Stimulated activated CD8-positive, alpha-beta memory T cell treated with anti-CD3 and anti-CD28 coated beads, Interleukin-4, amount 100 ng/mL, for 1 hour (primary cell): ENCODE measurements at places on chromosomes 6 and 20.
A peak's percentile ranks its signal among the peaks of the same experiment; 100 is the strongest.

DNA sequence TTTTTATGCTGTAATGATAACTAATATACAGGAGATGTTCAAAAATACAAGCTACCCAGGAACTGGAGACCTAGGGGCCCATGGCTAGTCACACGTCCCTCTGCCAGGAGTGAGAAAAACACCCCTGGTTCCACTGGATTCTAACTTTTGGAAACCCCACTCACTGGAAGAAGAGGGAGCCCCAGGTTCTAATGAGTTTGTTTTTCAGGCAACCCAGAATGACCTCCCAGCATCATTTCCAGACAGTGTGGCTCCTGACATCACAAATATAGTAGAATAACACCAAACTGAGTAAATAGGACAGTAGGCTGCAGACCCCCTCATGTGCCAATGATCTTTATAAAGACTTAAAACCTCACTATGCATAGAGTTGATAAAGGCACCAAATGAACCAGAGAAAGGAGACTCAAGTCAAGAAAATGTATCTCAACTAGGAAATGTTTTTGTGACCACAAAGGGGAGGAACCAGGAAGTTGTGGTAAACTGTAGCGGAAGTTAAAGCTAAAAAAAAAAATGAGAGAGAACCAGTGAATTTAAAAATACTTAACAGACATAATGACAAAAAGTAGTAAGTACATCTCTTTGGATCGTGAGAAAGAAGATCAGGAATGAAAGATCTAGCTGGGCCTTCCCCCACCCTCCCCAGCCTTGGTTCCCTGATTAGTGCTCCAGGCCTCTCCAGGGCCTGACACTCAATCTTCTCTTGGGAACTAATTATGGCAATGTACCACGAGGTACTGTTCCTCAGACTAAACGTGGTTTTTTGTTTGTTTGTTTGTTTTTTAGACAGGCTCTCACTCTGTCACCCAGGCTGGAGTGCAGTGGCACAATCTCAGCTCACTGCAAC lies 19.8 kb downstream of the HLA-E start:
- no peak for DNase-seq

DNA sequence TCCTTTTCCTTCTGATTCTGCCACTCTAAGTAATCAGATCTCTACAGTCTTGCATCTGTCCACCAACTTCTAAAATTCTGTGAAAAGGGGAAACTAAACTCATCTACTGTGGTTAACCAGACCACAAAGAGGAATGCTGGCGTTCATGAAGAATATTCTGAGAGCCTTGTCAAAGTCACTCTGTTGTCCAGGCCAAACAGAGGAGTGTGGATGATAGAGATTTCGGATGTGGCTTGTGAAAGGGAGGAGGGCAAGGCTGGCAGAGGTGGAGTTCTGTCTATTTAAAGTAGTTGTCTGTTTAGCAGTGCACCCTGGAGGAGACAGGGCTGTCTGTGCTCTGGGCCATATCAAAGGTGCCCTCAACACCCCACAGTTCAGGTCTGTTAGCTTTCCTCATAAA lies 33.9 kb downstream of the CCN2 start:
- no peak for DNase-seq

GRCh38 chr20:13119583-13119982 lies 101.5 kb upstream of the ISM1 start:
- no peak for DNase-seq

- DNase-seq = peak; percentile 45
Measured at GRCh38 chr20:59159493-59160376, 3.9 kb upstream of the ZNF831 start.

DNA sequence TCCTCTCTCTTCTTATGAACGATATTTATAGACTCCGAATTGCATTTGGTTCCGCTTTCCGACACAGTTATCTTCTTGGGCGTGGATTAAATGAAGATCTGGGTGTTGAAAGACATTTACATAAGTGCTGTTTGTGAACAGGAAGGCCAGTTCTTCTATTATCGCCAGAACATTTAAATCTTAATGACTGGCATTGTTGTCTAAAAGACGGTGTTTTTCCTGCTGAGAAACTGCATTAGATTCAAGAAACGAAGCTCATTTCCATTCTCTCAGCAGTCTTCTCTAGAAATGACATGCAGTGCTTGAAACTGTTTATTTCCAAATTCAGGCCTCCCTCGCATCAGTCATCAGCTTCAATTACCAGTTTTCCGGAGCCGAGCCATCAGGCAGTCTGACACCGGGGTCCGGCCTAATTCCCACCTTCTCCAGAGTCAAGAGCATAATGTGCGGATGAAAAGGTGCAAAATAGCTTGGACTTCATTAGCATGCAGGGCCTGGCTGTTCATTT lies 16.0 kb downstream of the LINC00237 start:
- DNase-seq = no peak

GRCh38 chr6:37913210-37913609 lies 93.7 kb downstream of the ZFAND3 start:
- no peak for DNase-seq

DNA sequence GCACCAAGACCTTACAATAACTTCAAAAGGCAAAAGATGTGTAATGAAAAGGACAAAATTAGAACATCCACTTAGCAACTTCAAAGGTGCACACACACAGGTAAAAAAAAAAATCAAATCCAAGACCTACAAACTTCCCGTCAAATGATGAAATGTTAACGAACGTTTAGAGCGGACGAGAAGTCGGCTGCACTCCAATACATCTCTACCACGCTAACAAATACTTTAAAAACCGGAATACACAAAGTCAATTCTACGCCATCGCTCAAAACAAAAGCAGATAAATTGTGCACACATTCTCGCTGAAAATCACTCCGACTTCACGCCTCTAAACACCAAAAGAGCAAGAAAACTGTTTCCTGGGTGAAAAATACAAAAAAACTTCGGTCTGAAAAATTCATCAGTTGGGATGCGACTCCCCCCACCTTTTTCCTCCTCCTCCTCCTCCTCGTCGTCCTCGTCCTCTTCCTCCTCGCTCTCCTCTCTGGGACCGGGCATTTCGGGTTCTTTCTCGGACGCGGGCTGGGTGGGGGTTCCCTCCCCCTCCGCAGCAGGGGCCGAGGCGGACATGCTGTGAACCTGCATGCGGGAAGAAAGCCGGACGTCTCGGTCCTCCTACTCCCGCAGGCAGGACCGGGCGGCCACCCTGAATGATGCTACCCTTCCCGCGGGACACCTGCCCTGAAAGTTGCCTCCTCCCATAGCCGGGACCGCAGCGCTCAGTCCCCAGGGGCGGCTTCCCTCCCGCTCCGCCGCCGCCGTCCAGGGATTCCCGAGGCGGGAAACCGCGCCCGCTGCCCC lies 712 bp downstream of the DEK start:
- DNase-seq = no peak

- DNase-seq = no peak
Measured at GRCh38 chr6:147321260-147321659, 117.0 kb downstream of the STXBP5 start.

GRCh38 chr6:112188906-112189305 lies 65.5 kb downstream of the LAMA4 start:
- no peak for DNase-seq

DNA sequence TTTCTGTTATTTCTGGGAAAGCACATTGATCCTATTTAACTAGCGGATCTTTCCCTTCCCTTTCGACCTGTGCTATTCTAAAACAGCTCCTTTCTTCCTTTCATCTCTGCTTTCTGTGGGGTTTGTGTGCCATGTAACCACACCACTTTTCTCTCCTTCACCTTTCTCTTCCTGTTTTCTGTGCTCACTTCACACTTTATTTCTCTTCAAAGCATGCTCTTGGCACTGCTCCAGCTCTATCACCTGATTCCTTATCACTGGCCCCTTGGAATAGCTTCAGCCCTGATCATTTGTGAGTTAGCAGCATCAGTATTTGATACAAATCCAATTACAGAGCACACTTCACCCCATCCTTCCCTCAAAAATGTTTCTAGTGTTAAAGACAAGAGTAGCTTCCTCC lies 8.1 kb upstream of the METTL24 start:
- DNase-seq = no peak

GRCh38 chr6:64861039-64861651 lies 845.9 kb downstream of the EYS start:
- DNase-seq = no peak

- DNase-seq = no peak
Measured at GRCh38 chr6:25695671-25696070, 43.7 kb downstream of the SCGN start.

- no peak for DNase-seq
Measured at GRCh38 chr6:130625825-130626527, 201.2 kb upstream of the SMLR1 start.

- no peak for DNase-seq
Measured at GRCh38 chr6:35166116-35166515, 25.0 kb upstream of the TCP11 start.

DNA sequence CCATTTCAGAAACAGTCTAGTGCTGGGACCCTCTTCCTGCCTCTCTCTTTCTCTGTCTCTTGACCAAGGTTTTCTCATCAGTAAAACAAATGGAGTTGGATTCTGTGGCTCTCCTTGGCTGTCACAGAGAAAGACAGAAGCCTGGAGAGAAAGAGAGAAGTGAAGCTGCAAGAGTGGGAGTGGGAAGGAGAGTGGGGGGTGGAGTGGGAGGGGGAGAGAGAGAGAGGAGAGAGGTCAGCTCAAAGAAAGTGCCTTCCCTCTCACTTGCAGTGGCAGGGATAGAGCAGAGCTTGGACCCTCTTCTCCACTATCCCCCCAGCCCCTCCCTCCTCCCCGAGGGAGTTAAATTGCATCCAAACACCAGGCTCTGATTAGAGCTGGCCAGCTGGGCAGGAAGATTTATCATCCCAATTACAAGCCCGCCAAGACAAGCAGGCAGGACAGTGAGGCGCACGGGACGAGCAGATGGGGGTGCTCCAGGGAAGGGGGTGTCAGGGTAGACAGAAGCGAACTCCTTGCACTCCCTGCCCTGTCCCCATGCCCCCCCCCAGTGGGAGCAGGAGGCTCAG lies 74.3 kb downstream of the CD40 start:
- DNase-seq = no peak

- no peak for DNase-seq
Measured at GRCh38 chr6:8642131-8642530, 206.8 kb upstream of the SLC35B3 start.

DNA sequence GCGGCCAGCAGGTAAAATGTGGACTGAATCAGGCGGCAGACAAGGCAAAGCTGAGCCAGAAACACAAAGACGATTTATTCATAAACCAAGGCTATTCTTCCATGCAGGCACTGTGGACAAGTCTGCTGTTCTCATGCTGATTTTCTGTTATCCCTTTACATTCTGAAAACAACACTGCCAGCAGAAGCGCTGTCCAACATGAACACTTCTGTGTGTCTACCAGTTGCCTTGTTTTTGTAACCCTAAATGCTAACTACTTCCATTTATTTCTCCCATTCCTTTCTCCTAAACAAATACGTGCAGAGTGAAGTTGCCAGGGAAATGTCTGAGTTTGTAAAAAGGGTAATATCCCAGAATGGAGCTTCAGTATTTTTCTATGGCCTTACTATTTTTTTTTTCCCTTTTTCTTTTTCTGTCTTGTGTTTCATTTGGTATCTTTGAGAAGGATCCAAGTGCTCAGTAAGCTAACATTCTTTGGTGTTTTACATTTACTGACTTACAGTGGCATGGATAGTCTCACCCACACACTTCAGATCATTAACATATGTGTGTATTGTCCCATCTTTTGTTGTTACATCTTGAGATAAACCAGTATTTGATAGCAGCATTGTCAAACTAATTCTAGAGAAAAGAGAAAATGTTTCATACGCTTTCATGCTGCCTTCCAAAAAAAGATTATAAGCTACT lies 1308.9 kb upstream of the MAP3K7 start:
- no peak for DNase-seq

- DNase-seq = no peak
Measured at GRCh38 chr6:166849749-166850183, 106.6 kb downstream of the RNASET2 start.

DNA sequence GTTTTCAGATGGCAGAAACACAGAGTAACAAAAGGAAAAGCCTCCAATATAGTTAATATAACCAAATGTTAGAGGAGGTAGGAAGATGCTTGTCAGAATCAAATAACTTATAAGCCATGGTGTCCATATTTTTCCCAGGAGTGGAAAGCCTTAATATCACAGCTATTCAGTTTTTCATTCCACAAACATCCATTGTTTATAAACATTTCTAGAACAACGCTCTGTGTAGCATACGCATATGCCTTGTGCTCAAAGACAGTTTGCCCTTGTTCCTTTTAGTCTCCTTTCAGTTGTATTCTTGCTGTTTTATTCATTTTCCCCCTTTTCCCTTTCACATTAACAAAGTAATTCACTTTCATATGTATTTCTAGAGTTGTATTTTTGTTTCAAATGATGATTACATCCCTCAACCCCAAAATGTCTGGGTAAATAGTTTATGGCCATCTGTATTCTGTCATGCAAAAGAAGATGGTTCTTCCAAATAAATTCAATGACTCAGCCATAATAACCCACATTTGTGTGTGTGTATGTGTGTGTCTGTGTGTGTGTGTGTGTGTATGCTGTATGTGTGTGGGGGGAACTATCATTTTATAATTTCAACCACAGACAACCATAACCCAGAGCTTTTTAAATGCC lies 455.7 kb upstream of the SOX4 start:
- DNase-seq = no peak
